ENCODE measurements at places on chromosomes 1 and 21. TPM values are rescaled to one million over a fixed set of nuclear protein-coding genes. Genes with fewer than 3 reads are reported as not detected.

AQP10 gene
- total RNA-seq, result not detected

TAS1R1 gene
- total RNA-seq, result not detected

GNG4 gene
- 4.7 TPM for total RNA-seq

BSND gene
- total RNA-seq, result 0.12 TPM

LCE1B gene
- not detected for total RNA-seq

HNRNPCL1 gene
- not detected for total RNA-seq

ERG gene
- not detected for total RNA-seq

IGSF5 gene
- not detected for total RNA-seq

FABP3 gene
- total RNA-seq, result not detected

EPS8L3 gene
- total RNA-seq, result not detected

APOBEC4 gene
- not detected for total RNA-seq

AADACL3 gene
- total RNA-seq, result not detected

CCDC181 gene
- not detected for total RNA-seq

CRP gene
- total RNA-seq, result not detected

ELAPOR1 gene
- total RNA-seq, result 4.5 TPM

SLC45A1 gene
- total RNA-seq, result 0.26 TPM

AIRE gene
- total RNA-seq, result 0.06 TPM

SELL gene
- 85.1 TPM for total RNA-seq

S100A3 gene
- not detected for total RNA-seq

C1orf35 gene
- total RNA-seq, result 27.0 TPM

CAMK1G gene
- not detected for total RNA-seq

SAMD13 gene
- 0.73 TPM for total RNA-seq

PLEKHA6 gene
- total RNA-seq, result 0.29 TPM

MXRA8 gene
- not detected for total RNA-seq

PLA2G2C gene
- total RNA-seq, result not detected

TMEM200B gene
- not detected for total RNA-seq

RAB42 gene
- total RNA-seq, result not detected

C1orf141 gene
- not detected for total RNA-seq

LORICRIN gene
- total RNA-seq, result not detected

REN gene
- total RNA-seq, result not detected

LDLRAD1 gene
- total RNA-seq, result not detected

FGR gene
- 0.30 TPM for total RNA-seq

ARMH1 gene
- 17.2 TPM for total RNA-seq

NCSTN gene
- total RNA-seq, result 61.8 TPM
